Anterior cingulate cortex (tissue), 58 donors: ENCODE measurements at places on chromosomes 7 and 10.

- DNase-seq: no peak
Observed at GRCh38 chr7:39240864-39241263, 263.2 kb downstream of the POU6F2 start.

GRCh38 chr7:136528329-136528728 lies 340.1 kb upstream of the CHRM2 start:
- no peak for DNase-seq

- DNase-seq: no peak
Observed at GRCh38 chr7:114083166-114084001, 164.6 kb upstream of the PPP1R3A start.

DNA sequence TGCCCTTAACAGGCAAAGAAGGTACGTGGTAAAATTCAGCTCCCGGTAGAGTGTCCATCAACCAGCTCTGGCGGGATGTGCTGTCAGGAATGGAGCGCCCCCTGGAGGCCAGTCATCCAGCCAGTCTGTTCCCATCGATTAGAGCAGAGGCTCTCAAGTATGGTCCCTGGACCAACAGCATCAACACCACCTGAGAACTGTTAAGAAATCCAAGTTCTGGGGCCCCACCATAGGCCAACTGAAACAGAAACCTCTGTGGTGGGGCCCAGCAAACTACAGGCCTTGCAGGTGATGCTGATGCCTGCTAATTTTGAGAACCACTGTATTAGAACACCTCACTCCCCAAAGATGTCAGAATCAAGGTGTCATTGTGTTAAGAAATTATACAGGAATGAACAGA lies 109.2 kb downstream of the DPY19L1 start:
- DNase-seq: peak; percentile 16

GRCh38 chr7:142862351-142862750 lies 7.5 kb downstream of the EPHB6 start:
- no peak for DNase-seq

GRCh38 chr7:127895360-127895759 lies 135.9 kb downstream of the LRRC4 start:
- no peak for DNase-seq
